Caco-2 (cell line): ENCODE measurements at places on chromosomes 3 and 15. TPM values are rescaled to one million over a fixed set of nuclear protein-coding genes. Genes with fewer than 3 reads are reported as not detected.

DNA sequence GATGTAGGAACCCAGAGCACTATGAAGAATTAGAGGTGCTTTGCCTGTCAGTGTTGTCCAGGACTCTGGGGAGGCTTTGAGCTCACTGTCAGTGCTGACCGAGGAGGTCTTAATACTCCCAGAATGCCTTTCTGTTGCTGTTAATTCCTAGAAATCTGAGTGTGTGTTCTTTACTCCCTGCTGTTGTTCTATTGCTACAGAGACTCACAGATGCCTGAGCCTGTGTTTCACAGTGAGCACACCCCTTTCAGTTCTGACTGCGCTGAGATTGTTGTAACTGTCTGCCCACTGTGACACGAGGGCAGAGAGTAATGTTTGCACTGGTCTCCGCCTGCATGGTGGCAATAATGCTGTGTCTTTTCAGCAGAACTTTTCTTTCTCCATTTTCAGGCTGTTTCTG is 162.9 kb downstream of the RYR3 start:
- H3K27ac ChIP-seq, result no peak overlapping the region
- H3K27me3 ChIP-seq, result no peaks in the 10 kb centered on the region
- H3K4me1 ChIP-seq, result no peaks in the 10 kb centered on the region

DNA sequence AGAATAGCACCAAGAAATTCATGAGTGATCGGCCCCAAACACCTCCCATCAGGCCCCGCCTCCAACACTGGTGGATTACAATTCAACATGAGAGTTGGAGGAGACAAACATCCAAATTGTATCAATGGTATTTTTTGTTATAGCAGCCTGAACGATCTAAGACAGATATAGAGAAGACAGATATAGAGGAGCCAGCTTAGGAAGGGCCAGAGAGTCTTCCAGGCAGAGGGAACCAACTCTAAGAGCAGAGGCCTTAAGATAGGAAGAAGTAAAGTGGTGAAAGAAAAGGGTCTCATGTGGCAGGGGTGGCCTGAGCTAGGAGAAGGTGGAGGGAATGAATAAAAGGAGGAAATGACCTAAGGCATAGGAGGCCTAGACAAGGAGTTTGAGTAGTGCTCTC is 158.8 kb upstream of the TBL1XR1 start:
- H3K4me3 ChIP-seq, result no peak overlapping the region
- H3K4me1 ChIP-seq, result peaks cover 31% of the 10 kb centered on the region
- H3K36me3 ChIP-seq, result no peaks in the 10 kb centered on the region
- DNase-seq, result no peak

PGBD4 gene
- 1.5 and 1.7 TPM in 2 replicates for total RNA-seq

GRCh38 chr3:53023072-53023823 is 22.6 kb downstream of the SFMBT1 start:
- no peak for DNase-seq
- H3K27ac ChIP-seq, result no peak overlapping the region
- H3K4me1 ChIP-seq, result peaks cover 13% of the 10 kb centered on the region
- no peak overlapping the region for H3K4me3 ChIP-seq
- no peaks in the 10 kb centered on the region for H3K36me3 ChIP-seq

GRCh38 chr3:114361391-114361790 is 67.6 kb downstream of the TIGIT start:
- H3K4me3 ChIP-seq, result no peak overlapping the region
- H3K4me1 ChIP-seq, result no peaks in the 10 kb centered on the region
- no peak overlapping the region for H3K27ac ChIP-seq
- DNase-seq, result no peak
- H3K36me3 ChIP-seq, result no peaks in the 10 kb centered on the region

UNC13C gene
- total RNA-seq, result 2.9 and 3.2 TPM in 2 replicates

DNA sequence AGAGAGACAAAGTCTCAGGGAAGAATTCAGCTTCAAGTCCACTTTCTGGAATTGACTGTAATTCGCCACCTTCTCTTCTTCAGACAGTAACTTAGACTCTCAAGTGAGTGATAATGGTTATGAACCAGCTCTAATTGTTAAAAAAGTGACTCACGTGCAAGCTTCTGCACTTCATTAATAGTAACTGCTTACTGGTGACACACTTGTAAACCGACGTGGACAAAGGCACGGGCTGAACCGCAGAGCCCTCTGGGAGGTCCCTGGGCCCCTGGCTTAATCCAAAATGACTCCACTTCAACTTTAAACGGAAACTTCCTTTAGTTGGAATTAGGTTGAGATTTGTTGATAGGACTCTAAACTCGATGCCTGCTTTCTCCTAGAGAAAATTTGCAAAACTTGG is 17.0 kb downstream of the MUC4 start:
- no peak for DNase-seq
- no peaks in the 10 kb centered on the region for H3K36me3 ChIP-seq
- no peaks in the 10 kb centered on the region for H3K4me1 ChIP-seq
- no peak overlapping the region for H3K27ac ChIP-seq
- H3K4me3 ChIP-seq, result no peak overlapping the region

GRCh38 chr3:177551431-177551836 is 354.2 kb upstream of the TBL1XR1 start:
- H3K27ac ChIP-seq, result no peak overlapping the region
- no peaks in the 10 kb centered on the region for H3K4me1 ChIP-seq
- H3K27me3 ChIP-seq, result no peaks in the 10 kb centered on the region
- H3K36me3 ChIP-seq, result no peaks in the 10 kb centered on the region
- DNase-seq, result no peak

DNA sequence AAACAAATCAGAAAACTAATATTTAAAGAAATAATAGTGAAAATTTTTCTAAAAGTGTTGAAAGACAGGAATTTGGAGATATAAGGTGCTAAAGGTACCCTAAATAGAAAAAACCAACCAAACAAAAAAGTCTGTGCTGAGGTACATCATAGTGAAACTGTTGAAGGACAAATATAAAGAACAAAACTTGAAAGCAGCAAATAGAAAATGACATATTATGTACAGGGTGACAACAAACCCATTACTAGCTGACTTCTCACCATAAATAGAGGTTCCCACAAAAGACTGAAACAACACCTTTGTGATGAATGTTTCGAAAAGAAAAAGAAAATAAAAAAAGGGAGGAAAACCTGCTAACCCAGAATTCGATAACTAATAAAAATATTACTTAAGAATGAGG is 502.5 kb upstream of the NECTIN3 start:
- no peak overlapping the region for H3K27ac ChIP-seq
- H3K4me1 ChIP-seq, result peaks cover 32% of the 10 kb centered on the region
- DNase-seq, result no peak
- H3K27me3 ChIP-seq, result no peaks in the 10 kb centered on the region

ACAN gene
- total RNA-seq, result not detected in 2 replicates

- no peak overlapping the region for H3K27ac ChIP-seq
- no peaks in the 10 kb centered on the region for H3K36me3 ChIP-seq
- no peaks in the 10 kb centered on the region for H3K4me1 ChIP-seq
- no peaks in the 10 kb centered on the region for H3K27me3 ChIP-seq
Measured at GRCh38 chr3:157475921-157476414, 27.2 kb downstream of the VEPH1 start.

HDAC11 gene
- total RNA-seq, result 10.5 and 10.9 TPM in 2 replicates

DNA sequence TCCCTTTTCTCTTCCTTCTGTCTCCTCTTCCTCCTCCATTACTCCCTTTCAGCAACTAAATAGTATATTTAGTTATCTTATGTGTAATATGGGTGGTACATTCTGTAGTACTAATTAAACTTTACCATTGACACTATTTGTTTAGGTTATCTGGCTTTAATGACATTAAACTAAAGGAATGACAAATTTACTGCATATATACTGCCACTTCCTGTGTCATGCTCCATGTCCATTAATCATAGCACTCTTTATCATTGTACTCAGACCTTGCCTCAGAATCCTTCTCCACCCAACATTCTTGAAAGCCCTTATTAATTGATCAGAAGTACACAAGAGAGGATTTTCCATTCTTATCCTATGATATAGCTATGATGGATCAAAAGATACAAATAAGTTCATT is 244.2 kb downstream of the NAALADL2 start:
- H3K36me3 ChIP-seq, result no peaks in the 10 kb centered on the region
- H3K4me3 ChIP-seq, result no peak overlapping the region
- no peak overlapping the region for H3K27ac ChIP-seq
- no peak for DNase-seq
- no peaks in the 10 kb centered on the region for H3K27me3 ChIP-seq

- no peak overlapping the region for H3K4me3 ChIP-seq
- DNase-seq, result peak; percentile 60
- H3K4me1 ChIP-seq, result peaks cover 5% of the 10 kb centered on the region
Measured at GRCh38 chr3:30319713-30320112, 286.7 kb upstream of the TGFBR2 start.

PTPRG gene
- total RNA-seq, result 46.4 and 46.5 TPM in 2 replicates

DNA sequence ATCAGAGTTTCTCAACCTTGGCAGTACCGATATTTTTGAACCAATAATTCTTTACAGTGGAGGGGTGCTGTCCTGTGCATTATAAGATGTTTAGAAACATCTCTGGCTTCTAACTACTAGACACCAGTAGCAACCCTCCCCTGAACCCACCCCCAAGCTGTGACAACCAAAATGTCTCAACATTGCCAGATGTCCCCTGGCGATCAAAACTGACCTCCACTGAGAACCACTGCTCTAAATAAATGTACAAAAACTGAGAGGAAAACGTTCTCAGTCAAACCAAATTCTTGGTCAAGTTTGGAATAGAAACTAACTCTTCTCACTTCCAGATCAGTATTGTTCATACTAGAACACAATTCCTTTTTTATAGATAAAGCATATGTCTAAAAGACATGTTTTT is 58.5 kb downstream of the GPR160 start:
- no peak overlapping the region for H3K4me3 ChIP-seq
- no peaks in the 10 kb centered on the region; the same call in 1 of the 2 replicates for H3K36me3 ChIP-seq
- H3K27ac ChIP-seq, result no peak overlapping the region
- no peak for DNase-seq
- H3K4me1 ChIP-seq, result no peaks in the 10 kb centered on the region

GRCh38 chr3:43477600-43477999 is 144.2 kb downstream of the ANO10 start:
- DNase-seq, result no peak
- H3K4me3 ChIP-seq, result no peak overlapping the region
- no peaks in the 10 kb centered on the region for H3K4me1 ChIP-seq

GRCh38 chr3:158381262-158381868 is 189.6 kb upstream of the MLF1 start:
- no peaks in the 10 kb centered on the region for H3K36me3 ChIP-seq
- no peak overlapping the region for H3K4me3 ChIP-seq
- H3K27me3 ChIP-seq, result no peaks in the 10 kb centered on the region
- H3K4me1 ChIP-seq, result no peaks in the 10 kb centered on the region

- no peaks in the 10 kb centered on the region for H3K4me1 ChIP-seq
- no peak overlapping the region for H3K4me3 ChIP-seq
- H3K27me3 ChIP-seq, result no peaks in the 10 kb centered on the region
- no peaks in the 10 kb centered on the region for H3K36me3 ChIP-seq
- no peak for DNase-seq
Measured at GRCh38 chr3:78707609-78708008, 1060.2 kb downstream of the ROBO1 start.

GPR149 gene
- not detected in 2 replicates for total RNA-seq

DNA sequence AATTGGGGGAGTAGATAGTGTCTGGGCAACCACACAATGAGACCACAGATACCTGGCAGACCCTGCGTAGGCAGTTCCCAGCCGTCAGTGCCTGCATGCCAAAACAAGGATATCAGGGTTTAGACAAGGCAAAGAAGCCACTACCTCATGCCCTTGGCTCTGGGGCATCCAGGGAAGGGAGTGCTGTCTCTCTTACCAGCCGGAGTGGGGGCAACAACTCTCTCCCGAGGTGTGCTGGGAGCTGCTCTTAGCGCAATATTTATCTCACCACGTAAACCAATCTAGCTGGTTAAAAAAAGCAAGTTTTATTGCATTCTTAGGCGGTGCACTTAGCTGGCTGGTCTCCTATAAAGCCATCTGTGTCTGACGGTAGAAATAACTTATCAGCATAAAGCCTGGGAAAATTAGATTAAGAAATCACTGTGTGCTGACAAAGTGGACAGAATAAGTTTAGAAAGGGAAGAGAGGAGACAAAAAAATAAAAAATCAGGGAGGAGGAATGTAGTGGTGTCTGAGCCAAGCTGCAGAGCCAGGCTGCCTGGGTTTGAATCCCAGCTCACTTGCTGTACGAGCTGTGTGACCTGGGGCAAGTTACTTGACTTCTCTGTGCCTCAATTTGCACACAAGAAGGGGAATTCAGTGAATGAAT is 273.2 kb downstream of the PDZRN3 start:
- H3K4me3 ChIP-seq, result no peak overlapping the region
- no peaks in the 10 kb centered on the region for H3K27me3 ChIP-seq
- DNase-seq, result no peak
- H3K27ac ChIP-seq, result no peak overlapping the region
- H3K36me3 ChIP-seq, result no peaks in the 10 kb centered on the region

DNA sequence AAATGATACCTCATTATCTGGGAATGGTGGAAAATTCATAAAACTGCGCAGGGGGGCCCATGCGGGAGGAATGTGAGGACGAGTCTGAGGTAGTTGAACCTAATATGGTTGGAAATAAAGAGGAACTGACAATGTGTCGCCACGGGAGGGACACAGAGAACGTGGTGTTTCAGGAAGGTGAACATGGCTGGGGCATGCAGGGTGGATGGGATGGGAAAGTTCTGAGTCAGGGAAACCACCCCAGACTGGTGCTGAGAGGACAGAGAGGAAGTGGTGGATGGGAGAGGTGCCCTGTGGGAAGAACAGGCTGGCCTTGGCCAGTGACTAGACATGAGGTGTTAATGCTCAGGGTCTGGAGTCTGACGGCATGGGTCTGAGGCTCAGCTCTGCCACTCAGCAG is 137.1 kb upstream of the WNT5A start:
- no peak overlapping the region for H3K4me3 ChIP-seq
- no peak for DNase-seq
- H3K4me1 ChIP-seq, result peaks cover 41% of the 10 kb centered on the region
- no peaks in the 10 kb centered on the region for H3K36me3 ChIP-seq

DNA sequence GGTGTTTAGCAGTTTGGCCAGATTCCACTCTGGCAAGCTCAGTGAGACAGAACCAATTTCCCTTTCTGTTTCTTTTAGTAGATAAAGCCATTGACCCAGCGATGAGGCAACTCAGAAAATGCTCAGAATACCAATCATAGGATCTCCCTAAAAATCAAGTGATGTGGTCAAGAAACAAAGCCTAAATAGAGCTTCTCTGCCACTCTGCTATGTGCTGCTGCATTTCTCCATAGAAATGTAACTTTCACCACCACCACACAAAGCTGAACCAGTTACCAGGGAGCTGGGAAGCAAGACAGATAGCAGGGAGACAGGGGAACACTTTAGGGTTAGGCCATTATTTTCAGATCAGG is 109.8 kb downstream of the RPL22L1 start:
- H3K4me1 ChIP-seq, result no peaks in the 10 kb centered on the region
- H3K27ac ChIP-seq, result no peak overlapping the region
- H3K27me3 ChIP-seq, result no peaks in the 10 kb centered on the region
- no peak overlapping the region for H3K4me3 ChIP-seq
- DNase-seq, result no peak
- H3K36me3 ChIP-seq, result no peaks in the 10 kb centered on the region

DNA sequence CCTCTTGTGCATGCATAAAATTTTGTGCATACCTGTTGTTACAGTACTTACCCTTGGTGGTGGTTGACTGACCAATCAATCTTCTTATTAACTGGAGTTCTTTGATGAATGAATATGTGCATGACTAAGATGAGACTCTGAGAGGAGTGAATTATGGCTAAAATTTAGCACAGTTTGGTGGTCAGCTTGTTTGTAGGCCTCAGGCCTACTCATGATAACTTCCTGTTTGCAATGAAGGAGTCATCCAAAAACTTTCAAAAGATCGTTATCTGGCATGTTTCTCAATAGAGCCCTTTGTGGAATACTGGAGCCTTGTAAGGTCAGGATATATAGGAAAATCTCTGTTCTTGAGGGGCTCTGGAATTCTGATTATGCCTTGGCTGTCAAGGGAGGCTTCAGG is 66.5 kb downstream of the LEKR1 start:
- no peak overlapping the region for H3K27ac ChIP-seq
- H3K4me1 ChIP-seq, result no peaks in the 10 kb centered on the region
- H3K4me3 ChIP-seq, result no peak overlapping the region
- no peaks in the 10 kb centered on the region for H3K27me3 ChIP-seq
- DNase-seq, result no peak
